ENCODE measurements at places on chromosomes 2 and 18. TPM values are rescaled to one million over a fixed set of nuclear protein-coding genes. Genes with fewer than 3 reads are reported as not detected.

The ODC1 gene
- polyA plus RNA-seq, result 94.4 TPM

The IL1F10 gene
- not detected for polyA plus RNA-seq

The LDAH gene
- polyA plus RNA-seq, result 15.5 TPM

The REG1B gene
- 1.5 TPM for polyA plus RNA-seq

DNA sequence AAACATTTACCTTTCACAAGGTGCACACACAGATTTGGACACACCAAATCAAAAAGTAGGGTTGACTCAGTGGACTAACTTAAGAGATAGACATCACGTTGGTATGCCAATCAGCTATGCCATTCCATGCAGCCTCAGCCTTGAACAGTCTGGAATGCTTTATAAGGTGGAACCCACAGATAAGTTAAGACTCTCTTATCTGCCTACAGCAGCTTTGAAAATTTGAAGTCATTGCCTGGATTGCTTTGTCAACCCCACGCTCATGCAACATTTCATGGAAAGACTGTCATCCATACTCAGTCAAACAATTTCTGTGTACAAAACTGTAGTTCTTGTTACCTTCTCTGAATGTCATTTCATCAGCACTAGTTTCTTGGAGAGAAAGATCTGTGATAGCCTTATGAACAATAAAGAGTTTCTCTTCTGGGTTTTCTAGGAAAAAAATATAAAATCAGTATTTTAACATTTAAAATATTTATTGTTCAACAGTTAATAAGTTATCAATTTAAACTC is 1.2 kb downstream of the ERMN start:
- DNase-seq, result no peak
